ENCODE measurements at places on chromosomes 2 and 18.

DNA sequence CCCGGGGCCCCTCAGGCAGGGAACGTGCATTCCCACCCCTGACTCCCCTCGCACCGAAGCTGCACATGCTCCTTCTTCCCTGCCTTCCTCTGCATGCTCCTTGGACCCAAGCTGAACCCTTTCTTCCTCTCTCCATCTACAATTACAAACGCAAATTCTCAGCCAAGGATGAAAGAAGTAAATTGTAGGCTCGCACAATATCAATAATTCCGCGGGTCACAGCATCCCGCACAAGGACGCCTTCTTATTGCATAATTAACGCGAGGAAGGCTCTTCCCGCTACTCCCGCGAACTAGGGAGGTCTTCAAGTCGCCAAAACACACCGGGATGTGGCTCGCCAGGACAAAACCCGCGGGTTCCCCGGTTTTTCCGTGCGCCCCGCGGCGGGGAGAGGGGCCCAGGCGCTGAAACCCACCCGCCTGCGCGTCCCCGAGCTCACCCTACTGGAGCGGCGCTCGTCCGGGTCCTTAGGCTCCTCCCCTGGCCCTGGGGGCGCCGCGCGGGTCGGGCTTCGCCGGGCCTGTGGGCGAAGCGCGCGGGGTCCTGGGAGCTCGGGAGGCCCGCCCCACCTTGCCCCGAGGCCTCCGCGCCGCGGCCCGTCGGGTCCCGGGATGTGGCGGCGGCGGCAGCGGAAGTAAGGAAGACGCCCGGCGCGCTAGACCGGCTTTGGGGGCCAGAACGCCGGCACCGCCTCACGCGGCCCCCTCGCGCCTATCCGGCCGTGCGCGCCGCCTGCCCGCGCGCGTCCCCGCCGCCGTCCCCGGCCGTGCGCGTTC, at the start of gene CHST10:
CHST10 (minus strand) TSS at position 734 of the 776 bp plus-strand sequence. CDS start 10,993 bp downstream, outside the sequence.
- DNase-seq: peak; percentile 61

- DNase-seq: no peak
These were observed 226.4 kb upstream of the NRXN1 start for GRCh38 chr2:51258301-51258700.

- DNase-seq: peak; percentile 38
These were observed 629 bp downstream of the PRELID3A start for GRCh38 chr18:12408247-12408869.

GRCh38 chr2:99880148-99880963, 262.0 kb downstream of the AFF3 start:
- peak; percentile 69 for DNase-seq

- DNase-seq: no peak
These were observed 146.6 kb upstream of the DLX2 start for GRCh38 chr2:172249334-172249733.

GRCh38 chr18:76892832-76893231, 70.5 kb downstream of the ZNF236 start:
- DNase-seq: no peak

DNA sequence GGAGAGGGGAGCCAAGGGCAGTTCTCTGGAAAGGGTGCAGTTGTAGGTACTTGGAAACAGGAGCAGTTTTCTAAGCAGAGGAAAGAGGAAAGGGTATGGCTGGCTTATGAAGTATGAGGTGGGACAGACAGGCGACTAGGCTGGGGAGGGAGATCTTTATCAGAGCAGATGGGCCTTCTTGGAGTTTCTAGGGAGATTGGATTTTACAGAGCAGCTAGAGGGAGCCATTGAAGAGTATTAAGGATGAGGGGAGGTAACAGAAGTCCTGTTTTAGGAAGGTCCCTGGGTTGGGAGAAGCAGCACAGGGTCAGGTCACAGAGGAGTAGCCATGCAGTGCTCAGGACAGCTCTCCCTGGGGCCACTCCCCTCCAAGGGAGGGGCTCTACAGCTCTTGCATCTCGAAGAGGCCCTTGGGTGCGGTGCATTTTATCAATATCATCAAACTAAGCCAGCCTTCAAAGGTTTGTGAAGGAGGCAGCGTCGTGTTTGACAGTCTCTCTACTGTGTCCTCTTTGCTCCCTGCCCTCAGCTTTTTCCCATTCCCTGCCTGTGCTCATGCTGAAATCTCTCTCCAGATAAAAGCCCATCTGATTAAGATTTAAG, 154.3 kb downstream of the SETBP1 start:
- DNase-seq: no peak

All from fibroblast of villous mesenchyme (primary cell).